Hepatocyte (in vitro differentiated cells): ENCODE measurements at places on chromosomes 4 and X.
A peak's percentile ranks its signal among the peaks of the same experiment; 100 is the strongest.

- DNase-seq = no peak
These were observed 61.1 kb downstream of the PACRGL start for GRCh38 chr4:20761382-20761781.

GRCh38 chr4:10589321-10589720 is 95.2 kb downstream of the CLNK start:
- DNase-seq = no peak

- DNase-seq = no peak
These were observed 10.3 kb upstream of the DUSP9 start for GRCh38 chrX:153636716-153637115.

DNA sequence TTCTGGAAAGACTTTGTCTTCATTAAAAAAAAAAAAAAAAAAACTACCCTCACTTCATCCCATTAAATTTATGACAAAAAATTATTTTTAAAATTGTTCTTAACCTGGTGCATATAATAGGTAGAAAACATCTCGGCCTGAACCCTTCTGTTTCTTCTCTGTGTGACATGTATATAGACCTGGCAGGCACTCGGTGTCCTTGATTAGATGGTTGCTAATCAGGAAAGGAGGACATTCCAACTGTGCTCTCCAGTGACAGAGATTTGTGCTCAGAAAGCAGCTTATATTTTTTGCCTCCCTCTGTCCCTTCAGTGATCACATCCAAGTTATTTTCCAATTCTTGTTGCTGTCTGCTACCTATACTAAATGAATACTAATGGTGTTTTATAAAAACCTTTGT is 355.6 kb downstream of the CBLL2 start:
- DNase-seq = no peak

- no peak for DNase-seq
These were observed 206.9 kb downstream of the AR start for GRCh38 chrX:67750694-67751093.

- DNase-seq = no peak
These were observed 52.3 kb downstream of the SEPSECS start for GRCh38 chr4:25107827-25108516.

GRCh38 chr4:109432696-109433095 is 919 bp upstream of the SEC24B start:
- peak; percentile 57 for DNase-seq

GRCh38 chrX:38770152-38770551 is 31.1 kb upstream of the MID1IP1 start:
- DNase-seq = peak; percentile 9

DNA sequence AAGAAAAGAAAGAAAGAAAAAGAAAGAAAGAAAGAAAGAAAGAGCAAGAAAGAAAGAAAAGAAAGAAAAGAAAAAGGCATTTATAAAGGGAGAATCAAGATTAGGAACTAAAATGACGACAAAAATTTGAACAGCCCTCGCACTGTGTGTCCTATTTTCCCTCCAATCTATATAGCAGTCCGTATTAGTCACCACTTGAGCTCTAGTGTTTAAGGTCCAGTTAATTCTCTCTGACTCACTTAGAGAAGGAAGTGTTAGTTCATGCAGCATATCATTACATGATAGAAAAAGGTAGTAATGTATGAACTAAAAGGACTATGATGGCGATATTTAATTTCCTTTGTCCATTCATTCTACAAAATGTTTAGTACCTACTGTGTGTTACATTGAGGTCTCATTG is 122.7 kb downstream of the CBLL2 start:
- no peak for DNase-seq

GRCh38 chrX:133511041-133511440 is 95.8 kb upstream of the GPC4 start:
- no peak for DNase-seq

GRCh38 chr4:3745886-3746656 is 20.1 kb upstream of the ADRA2C start:
- no peak for DNase-seq

- peak; percentile 37 for DNase-seq
These were observed 5.4 kb upstream of the DUSP9 start for GRCh38 chrX:153641627-153642026.

DNA sequence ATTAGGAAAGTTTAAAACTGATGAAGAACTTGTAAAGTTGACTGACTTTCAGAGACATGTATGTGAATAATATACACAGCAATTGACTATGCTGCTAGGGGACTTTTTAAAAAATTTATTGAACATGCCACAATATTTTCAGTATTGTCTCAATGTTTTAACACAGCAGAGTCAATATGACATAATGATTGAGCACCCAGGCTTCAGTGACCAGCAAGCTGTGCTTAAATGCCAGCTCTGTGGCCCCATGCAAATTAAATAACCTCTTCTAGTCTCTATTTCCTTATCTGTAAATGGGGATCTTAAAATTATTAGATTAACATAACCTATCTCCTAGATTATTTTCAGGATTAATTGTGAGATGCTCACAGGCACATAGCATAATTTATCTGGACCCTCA is 56.8 kb upstream of the TXK start:
- DNase-seq = no peak

- no peak for DNase-seq
These were observed 36.7 kb downstream of the FGFRL1 start for GRCh38 chr4:1047976-1048772.

DNA sequence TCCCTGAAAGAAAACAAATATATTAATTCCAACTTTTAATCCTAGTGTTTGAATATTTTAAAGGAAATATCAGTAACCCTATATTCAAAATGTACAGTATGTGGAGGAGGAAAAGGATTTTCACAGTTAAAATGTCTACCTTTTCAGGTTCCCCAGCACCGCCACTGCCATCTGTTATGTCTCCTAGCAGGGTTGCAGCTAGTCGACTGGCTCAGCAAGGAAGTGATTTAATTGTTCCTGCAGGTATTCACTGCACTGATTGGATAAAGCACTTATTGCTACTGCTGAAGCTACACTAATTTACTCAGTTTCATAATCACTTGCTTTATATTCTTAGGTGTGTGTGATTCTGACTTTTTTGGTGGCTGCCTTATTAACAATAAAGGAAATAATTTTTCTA is 65.5 kb upstream of the FHDC1 start:
- DNase-seq = no peak

GRCh38 chr4:110553197-110553596 is 69.7 kb downstream of the PITX2 start:
- no peak for DNase-seq

DNA sequence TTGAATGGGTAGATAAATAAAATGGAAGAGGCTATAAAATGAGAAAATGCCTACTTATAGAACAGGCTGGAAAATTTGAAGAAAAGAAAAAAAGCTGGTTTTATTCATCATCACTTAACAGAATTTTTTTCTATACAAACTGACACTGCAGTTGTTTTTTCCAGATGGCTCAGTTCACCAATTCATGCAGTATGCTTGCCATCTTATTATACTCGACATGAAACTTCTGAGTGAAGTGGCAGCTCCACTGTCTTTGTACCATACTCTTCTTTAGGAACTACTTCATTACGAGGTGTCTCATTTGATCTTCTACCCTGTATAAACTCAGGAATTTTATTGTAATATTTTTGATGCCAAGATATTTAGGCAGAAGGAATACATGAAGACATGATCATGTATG is 153.0 kb downstream of the KDM6A start:
- no peak for DNase-seq

DNA sequence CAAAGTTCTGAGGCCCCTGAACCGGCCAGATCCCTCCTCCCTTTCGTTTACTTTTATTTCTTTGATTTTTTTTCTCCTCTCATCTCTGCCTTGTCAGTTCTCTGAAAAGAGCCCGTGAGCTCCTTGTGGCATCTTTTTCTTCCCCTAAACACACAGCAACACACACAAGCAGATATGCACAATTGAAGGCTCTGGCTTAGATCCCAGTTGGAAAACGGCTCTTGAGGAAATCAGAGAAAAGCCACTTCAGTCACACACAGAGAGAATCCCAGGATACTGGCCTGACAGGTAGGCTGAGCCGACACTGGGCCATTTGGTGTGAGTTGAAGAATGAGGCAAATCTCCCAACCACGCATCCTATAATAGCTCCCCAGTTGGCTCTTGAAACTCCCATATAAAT is 12.9 kb downstream of the DIPK2B start:
- DNase-seq = no peak

GRCh38 chrX:55715847-55716246 is 1.7 kb upstream of the RRAGB start:
- DNase-seq = no peak

DNA sequence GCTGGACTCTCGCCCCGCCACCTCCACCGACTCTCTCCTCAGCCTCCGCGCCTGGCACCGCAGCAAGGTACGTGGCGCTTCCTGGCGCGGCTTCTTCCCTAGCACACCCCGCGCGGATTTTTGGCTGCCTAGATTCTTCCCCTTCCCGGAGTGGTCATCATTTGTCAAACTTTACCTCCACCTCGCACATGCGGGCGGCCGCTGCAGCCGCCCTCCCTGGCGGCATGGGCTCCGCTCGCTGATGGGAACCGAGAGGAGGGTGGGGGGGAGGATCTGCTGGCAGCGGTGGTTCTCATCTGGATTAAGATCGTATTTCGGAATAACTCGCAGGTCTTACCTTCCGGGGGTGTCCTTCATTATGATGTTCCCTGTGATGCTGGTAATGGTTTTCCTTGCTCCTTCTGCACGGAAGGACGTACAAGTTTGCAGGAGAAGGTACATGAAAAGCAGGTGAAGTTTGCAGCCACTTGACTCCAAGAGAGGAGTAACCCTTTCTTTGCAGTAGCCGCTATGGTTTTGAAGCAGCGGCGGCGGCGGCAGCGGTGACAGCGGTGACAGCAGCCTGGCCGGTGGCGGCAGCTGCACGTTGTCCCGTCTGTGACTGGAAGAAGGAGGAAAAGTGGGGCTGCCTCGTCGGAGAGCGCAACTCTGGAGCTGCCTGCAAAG is 2183.9 kb upstream of the TENM3 start:
- DNase-seq = peak; percentile 56

DNA sequence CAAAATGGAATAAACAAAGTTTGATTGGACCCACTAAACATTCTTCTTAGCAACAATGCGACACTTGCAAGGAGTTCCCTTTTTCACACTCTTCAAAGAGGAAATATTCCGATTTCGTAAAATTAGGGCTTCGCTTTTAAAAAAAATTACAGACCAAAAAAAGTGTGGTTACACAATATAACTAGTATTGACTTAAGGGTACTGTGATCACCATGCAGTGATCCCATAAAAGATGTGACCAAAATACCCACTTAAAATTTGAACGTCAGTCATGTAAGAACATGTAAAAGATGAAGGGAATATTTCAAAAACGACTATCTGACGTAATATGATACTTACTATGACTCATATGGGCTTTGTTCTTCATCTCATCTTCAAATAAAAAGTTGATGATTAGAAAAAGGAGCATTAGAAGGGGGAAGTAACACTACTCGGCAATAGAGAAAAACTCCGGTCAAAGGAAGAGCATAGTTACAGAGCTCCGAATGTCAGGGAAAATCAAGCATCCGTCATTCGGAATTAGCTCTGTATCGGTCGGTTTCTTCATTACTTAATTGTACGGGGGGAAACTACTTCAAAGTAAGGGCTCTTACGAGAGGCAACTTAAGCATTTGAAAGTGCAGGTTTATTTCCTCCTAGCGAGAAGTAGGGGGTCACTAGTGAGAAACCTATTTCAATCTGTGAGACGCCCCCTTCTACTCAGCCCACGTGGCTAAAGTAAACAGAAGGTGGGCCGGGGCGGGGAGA is 1.3 kb upstream of the TET2 start:
- peak; percentile 7 for DNase-seq

DNA sequence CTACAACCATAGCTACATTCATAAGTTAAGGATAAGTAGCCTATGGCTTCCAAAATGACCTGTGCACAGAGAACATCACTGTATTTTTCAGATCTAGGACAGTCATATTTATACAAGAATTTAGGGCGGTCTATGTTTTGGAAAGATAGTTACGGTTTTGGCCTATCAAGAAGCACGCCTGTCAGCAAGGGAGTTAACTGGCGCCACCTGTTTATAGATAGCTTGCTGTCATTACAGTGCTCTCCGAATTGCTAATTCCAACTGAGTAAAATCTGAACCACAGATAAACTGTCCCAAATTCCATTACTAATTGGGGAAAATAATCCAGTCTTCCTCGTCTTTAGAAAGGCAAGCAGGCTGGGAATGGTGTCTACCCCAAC is 646 bp downstream of the ABCB7 start:
- DNase-seq = no peak

GRCh38 chr4:144667500-144667899 is 21.5 kb downstream of the HHIP start:
- DNase-seq = no peak

- DNase-seq = peak; percentile 26
These were observed 82.5 kb downstream of the TBC1D9 start for GRCh38 chr4:140673729-140674128.

GRCh38 chr4:11474146-11474545 is 45.5 kb upstream of the HS3ST1 start:
- no peak for DNase-seq

DNA sequence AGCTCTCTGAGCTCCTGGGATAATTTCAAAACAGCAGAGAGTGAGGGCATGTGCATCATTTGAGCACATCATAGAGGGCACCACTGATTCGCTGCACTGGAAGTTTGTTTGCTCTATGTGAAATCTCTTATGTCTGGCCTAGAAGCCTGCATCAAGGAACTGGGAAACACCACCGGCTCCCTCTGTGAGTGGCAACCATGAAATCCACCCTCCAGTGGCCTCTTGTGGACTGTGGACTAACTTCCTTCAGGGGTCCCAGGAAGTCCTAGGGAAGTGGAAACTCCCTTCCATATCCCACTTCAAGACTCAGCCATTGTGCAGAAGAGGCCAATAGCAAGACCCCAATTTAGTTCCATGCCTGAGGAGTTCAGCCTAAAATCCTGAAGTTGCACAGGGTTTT is 48.0 kb upstream of the IGFBP7 start:
- no peak for DNase-seq

DNA sequence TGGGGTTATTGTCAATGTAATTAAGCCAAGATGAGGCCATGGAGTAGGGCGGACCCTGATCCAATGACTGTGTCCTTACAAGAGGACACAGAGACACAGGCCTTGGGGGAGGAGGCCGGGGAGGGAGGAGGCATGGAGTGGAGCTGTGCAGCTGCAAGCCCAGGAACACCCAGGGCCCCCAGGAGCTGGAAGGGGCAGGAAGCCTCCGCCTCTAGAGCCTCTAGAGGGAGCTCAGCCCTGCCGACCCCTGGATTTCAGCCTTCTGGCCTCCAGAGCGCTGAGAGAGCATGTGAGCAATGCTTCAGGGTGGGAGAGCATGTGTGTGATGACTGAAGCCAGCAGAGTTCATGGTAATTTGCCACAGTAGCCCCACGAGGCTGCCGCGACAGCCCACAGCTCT is 234.6 kb downstream of the AFAP1 start:
- no peak for DNase-seq
